ENCODE measurements at places on chromosomes 16 and 17.

- no peak for DNase-seq
These were observed 37.9 kb downstream of the MPRIP start for GRCh38 chr17:17080181-17080631.

DNA sequence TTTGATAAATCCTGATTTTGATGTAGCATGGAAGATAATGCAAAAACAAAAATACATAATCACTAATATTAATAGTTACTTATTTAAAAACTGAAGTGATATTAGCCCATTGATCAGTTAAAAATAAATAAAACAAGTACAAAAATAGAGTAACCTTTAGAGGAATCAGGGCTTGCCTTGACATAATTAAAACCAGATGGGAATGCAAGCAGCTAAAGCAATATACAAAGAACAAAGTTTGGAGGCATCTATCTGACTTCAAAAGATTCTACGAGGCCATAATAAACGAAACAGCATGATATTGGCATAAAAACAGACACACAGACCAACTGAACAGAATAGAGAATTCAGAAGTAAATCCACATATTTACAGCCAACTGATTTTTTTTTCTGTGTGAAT lies 15.0 kb upstream of the HEATR3 start:
- DNase-seq: no peak

DNA sequence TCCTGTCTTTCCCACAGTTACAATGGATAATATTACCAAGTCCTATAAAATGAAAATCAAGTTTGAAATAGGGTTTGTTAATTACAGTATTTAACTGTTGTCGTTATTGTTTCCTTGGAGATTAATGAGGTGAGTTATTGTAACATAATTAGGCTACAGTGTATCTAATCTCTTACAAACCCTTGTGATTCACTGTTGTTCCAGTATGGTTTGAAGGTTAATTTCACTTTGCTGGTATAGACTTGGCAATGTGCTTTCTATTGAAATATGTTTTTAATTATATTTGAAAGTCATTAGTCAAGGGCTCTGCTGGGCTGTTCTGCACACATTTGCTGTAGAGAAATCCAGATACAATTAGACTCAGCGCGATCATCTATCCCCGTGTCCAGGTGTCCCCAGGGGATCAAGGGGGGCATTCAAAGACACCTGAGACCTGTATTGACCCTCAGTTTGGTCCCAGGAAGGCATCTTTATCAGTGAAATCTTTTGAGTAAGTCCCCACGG lies 624.6 kb upstream of the EEF2KMT start:
- DNase-seq: no peak

- DNase-seq: no peak
These were observed 4.7 kb upstream of the NRN1L start for GRCh38 chr16:67879936-67880335.

DNA sequence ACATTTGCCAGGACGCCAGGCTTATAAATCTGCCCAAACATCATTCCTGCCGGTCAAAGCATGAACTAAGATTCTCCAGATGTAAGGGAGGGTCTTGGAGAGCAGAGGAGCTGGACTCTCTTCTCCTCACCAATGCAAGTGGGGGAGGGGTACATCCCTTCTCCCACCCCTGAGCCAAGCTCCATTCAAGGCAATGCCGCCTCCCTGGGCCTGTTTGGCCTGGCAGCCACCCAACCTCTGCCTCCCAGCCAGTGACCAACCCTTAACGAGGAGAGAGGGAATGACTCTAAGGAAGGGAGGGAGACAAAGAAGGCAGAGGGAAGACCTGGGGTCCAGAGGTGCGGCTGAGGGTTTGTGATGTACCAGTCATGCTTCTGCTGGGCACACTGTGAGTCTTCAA lies 13.8 kb downstream of the C17orf50 start:
- no peak for DNase-seq

- DNase-seq: no peak
These were observed 25.0 kb upstream of the ZNF750 start for GRCh38 chr17:82864713-82865248.

DNA sequence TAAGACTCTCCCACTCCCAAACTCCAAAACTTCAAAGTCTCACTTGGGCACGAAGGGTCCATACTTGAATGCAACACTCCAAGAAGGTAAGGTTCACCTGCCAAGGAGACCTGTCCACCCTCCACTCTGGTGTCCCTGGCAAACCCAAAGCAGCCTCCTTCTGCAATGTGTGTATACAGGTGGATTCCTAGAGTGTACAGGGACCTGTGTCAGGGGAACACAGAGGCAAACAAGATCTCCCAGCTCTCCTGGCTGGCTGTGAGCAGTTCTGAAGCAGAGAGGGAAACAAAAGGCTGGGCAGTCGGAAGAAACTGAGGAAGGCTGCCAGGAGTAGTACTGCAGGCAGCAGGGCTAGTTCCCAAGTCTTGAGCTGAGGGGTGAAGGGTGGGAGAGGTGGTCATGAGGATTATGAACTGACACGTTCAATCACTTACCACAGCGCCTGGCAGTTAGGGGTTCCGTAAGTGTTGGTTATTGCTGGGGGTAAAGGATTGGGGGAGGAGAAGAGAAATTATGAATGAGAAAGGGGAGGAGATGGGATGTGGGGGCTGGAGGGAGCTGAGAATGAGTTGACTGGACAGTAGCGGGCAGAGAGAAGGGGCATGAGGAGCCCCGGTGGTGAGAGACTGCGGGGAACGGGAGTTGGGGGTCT lies 795 bp downstream of the KCTD13 start:
- no peak for DNase-seq

DNA sequence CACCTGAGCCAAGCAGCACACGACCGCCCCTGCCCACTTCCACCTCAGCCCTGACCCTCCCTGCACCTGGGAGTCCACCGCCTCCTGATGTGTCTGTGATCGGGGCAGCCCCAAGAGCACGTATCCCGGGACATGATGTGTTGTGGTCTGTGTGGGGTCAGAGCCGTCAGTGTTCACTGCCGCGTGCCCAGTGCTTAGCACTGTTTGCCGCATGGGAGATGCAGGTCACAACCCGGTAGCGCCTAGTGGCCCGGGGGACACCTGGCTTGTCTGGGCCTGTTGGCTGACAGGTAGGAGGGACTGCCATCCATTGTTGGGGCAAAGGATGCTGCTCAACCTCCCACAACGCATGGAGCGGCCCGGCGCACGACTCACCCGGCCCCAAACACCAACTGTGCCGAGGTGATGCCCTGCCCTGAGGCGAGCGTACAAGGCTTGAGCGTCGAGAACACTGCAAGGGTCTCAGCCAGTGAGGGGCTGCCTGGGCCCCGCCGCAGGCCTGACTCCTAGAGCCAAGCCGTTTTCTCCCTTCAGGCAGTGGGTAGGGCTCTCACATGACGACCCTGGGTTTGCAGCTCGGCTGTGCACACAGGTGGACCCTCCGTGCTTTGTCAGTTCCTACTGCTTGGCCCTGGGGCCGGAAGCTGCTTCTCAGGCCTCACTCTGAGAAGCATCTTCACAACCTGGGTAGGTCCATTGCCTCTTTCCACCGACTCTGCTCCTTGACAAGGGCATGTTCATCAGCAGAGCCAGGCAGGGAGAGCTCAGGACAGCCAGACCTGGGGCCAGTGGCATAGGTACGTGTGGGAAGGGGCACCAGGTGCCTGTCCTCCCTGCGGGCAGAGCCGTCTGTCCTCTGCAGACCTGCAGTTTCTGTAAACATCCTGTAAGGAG lies 5.9 kb upstream of the C16orf95 start:
- DNase-seq: no peak

- DNase-seq: no peak
These were observed 8.8 kb upstream of the SALL1 start for GRCh38 chr16:51159865-51160264.

DNA sequence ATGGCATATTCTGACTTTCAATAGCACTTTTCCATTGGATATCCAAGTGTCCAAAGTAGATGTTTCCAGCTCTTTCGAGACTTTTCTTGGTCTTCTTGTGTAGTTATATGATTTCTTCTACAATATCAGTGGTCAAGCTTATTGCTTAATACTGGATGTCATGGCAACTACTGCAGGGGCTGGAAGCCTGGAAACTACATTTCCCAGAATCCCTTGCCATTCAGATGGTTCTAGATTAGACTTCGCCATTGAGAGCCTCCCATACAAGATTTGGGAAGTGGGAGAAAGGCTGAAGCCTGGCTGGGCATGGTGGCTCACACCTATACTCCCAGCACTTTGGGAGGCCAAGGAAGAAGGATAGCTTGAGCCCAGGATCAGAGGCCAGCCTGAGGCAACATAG lies 153.6 kb downstream of the C16orf95 start:
- no peak for DNase-seq

GRCh38 chr16:1887711-1888354 lies 15.9 kb upstream of the MEIOB start:
- no peak for DNase-seq

DNA sequence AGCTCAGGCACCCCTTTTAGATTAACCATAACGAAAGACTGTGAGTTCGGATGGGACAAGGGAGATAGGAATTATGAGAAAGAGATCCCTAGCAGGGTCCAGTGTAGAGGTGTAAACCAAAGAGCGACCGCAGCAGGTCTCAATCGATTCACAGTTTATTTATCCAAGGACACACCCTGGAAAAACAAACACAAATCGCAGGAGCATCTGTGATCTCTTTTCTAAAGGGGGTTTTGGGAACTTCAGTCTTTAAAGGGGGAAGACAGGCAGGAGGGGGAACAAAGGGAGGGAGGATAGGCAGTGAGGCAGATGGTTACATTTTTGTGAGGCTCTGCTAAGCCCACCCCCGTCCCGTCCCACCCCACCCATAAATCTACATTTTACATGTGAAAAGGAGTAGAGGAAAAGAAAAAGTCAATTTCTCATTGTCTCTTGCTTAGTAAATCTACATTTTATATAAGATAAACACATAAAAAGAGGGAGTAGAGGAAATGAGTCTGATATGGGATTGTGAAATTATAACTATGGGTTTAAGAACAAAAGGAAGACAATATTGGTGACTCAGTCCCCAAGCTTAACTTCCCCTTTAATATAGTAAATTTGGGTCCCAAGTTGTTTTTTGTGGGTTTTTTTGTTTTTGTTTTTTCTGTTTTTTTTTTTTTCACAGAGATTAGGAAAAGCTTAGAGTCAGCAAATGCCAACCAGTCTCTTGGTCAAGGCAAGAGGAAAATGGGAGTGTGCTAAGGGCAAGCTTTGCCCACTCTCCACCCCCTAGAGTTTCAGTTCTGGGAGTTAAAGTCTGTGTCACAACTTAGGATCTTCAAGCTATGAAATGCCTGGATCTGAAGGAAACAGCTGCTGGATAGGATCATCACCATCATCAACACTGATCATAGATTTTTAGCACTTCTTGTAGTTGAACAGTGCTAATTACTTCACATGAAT lies 160.9 kb upstream of the CDH5 start:
- no peak for DNase-seq

DNA sequence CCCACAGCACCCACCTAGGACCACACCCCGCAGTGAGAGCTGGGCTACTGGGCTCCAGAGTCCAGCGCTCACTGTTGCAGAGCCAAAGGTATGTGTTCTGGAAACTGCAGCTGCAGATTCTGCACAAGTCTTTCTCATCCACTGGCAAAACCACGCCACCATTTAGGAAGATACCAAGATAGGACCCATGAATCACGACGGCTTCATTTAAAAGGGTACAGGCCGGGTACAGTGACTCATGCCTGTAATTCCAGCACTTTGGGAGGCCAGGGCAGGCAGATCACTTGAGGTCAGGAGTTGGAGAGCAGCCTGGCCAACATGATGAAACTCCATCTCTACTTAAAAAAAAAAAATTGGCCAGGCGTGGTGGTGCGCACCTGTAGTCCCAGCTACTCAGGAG lies 18.8 kb downstream of the FOXF1 start:
- DNase-seq: no peak

GRCh38 chr17:1714427-1714979 lies 4.3 kb upstream of the TLCD2 start:
- peak; percentile 32 for DNase-seq

DNA sequence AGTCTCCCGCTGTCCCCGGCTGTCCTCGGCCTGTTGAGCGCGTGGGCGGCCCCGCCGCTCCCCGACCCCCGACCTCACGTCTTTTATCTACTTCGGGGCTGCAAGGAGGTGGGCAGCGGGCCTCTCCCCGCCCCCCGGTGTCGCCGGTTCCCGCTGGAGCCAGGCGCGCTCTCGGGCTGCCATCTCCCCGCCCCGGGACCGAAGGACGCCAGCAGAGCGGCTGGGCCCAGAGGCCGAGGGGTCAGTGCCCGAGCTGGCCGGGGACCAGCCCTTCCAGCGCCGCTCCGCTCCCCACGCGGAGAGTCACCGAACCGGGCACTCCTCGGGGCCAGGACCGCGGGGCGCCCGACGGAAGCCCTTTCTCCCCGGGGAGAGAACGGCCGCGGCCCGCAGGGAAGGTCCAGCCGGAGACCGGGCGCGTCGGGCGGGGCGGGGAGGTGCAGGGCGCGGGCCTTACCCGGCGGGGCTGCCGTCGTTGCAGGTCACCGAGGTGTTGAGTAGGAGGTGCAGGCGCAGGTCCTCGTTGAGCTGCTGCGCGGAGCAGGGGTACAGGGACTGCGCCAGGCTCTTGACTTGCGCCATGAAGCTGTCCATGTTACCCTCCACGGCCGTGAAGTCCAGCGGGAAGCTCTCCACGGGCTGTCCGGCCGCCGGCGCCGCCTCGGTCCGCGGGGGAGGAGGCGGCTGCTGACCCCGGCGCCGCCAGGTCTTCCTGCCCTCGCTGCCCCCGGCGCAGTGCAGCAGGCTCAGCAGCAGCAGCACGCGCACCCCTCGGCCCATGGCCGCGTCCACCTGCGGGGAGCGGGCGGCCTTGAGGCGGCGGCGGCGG lies 643 bp downstream of the NOTUM start:
- no peak for DNase-seq

- DNase-seq: no peak
These were observed 50.0 kb downstream of the OTOA start for GRCh38 chr16:21713549-21714368.

GRCh38 chr16:89498839-89499238 lies 8.5 kb upstream of the ANKRD11 start:
- DNase-seq: no peak

- no peak for DNase-seq
These were observed 406.5 kb downstream of the SHISA9 start for GRCh38 chr16:13307851-13308250.

DNA sequence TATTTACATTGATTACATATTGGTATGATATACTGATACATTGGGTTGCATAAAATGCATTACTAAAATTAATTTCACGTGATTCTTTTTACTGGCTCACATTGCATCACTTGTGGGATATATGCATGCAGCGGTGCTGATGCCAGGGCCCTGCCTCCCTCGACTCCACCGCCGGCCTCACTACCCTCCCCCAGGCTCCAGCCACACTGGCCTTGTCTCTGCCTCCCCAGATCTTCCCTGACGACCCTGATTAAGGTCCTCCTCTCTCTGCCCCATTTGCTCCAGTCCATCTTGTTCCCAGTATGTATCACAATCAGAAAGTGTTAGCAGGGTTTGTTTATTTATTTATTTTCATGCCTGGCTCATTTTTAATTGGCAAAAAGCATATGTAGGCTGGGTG lies 306.8 kb downstream of the FOXL1 start:
- no peak for DNase-seq

GRCh38 chr17:38728290-38728831 lies 1.8 kb upstream of the CISD3 start:
- DNase-seq: peak; percentile 63

Data from stimulated activated CD4-positive, alpha-beta T cell treated with anti-CD3 and anti-CD28 coated beads, Interleukin-1b, Interleukin-23, amount 100 ng/mL, for 48 hours (primary cell).